ENCODE measurements at places on chromosomes 11 and 22.
A peak's percentile ranks its signal among the peaks of the same experiment; 100 is the strongest.

GRCh38 chr11:72584293-72584938 is 89.8 kb downstream of the PDE2A start:
- DNase-seq = peak; percentile 8

GRCh38 chr11:59479906-59480305 is 6.8 kb downstream of the OR4D10 start:
- no peak for DNase-seq

DNA sequence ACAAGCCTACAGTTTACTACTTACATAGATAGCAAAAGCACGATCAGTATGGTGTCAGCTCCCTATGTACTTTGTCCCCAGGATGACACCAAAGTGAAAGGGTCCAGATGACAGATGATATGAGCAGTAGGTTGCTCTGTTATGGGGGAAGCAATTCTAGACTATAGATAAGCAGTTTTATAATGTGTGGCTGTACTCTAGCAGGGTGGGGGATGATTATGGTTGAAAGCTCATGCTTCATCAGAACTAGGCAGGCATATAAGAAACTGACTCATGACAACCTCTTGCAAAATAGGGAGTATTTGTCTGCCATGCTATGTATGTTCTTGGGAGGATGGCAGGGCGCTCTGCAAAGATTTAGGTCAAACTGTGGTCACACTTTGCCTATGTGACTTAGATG is 158.2 kb upstream of the ZBED5 start:
- no peak for DNase-seq

DNA sequence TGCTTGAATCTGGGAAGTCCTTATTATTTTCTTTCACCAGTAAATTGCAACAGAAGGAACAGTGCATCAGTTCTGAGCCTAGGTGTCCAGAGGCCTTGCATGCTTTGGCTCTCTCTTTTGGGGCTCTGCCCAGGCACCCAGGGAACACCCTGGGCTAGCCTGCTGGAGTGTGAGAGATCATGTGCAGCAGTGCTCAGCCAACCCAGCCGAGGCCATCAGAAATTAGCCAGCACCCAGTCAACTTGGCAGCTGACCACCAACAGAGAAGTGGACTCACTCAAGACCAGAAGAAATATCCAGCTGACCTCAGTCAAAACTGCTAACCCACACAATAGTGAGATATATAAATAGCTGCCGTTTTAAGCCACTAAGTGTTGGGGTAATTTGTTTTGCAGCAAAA is 11.2 kb upstream of the P4HA3 start:
- DNase-seq = no peak

DNA sequence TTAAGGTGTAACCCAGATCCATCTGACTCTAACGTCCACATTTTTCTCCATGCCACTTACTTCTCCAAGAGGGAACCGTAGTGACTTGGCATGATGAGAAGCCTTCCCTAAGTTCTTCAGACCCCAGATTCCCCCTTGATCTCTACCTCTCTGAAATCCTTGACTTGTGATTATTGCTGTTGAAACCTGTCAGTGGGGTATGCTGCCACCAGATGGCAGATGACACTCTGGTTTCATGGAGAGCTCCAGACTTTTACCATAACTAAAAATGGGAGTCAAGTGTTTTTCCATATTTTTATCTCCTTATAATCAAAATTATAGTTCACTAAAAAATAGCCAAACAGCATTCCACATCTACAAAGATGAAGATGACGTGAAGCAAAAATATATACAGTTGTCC is 504.2 kb downstream of the SOX6 start:
- DNase-seq = no peak

DNA sequence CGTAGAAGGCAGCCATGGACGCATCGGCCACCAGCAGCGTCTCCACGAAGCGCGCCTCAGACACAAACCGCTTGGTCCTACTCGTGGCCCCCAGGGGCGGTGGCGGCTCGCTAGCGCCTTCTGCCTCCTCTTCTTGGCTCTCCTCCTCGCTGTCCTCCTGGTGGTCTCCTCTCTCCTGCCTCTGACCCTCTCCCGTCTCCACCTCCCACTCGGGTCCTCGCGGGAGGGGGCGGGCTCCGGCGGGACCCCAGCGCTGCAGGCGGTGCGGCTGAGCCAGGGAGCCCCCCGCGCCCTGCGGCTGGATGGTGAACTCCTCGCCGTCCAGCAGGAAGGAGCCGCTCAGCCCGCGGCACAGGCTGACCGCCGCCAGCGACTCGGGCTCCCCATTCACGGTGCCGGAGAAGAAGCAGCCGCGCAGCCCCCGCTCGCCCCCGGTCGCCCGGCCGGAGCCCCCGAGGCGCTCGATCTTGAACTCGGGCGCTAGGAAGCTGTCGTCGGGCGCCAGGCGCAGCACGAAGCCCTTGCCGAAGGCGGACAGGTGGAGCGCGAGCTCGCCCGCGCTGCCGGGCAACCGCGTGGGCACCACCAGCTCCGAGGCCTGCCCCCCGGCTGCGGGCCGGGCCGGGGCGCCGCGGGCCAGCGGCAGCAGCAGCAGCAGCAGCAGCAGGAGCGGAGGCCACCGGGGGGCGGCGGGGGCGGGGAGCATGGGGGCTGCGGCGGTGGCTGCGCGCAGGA is 661 bp downstream of the ADAMTS8 start:
- DNase-seq = no peak

DNA sequence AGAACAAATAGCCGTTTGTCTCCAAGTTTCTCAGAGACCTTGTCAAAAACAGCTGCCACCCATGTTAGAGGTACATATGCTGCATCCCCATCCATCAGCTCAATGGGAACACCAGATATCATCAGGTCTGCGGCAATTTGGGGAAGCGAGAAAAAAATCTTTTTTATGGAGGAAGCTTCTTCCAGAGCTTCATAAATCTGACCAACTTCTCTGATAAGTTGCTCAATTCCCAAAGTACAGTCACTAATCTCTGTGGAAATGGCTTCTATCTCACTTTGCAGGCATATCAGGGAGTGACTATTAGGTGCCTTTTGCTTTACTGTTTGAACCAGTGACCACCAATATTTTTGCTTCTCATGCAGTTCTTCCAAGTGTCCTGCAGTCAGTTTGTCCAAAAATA is 34.3 kb upstream of the MRPL17 start:
- DNase-seq = no peak

- DNase-seq = no peak
Measured at GRCh38 chr11:116953530-116954285, 116.3 kb upstream of the APOA1 start.

DNA sequence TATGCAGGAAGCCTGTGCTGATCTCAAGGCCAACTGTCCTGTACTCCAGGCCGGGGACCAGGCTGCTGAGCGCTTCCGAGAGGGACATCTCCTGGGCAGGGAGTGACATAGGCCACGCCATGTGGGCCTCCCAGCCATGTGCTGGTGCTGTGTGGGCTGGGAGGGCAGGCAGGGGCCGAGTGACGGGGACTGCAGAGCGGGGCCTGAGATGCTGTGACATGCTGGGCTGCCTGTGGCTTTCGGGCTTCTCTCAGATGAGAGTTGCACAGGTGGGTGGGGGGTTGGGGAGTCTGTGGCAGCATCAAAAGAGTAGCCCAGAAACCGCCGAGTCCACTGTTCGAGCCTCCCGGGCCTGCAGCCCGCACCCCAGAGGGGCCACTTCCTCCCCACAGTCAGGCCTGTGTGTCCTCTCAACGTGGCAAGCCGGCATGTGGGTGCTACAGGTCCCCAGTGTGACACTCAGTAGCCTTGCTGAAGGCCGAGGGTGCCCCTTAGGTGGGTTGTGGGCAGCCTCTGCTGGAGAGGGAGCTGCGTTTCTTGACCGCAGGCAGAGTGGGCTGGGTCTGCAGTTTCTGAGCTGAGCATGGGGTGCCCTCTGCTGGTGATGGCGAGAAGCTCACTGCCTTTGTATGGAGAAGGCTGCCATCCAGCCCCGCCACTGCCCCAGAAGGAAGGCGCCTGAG is 101.2 kb downstream of the BCR start:
- DNase-seq = peak; percentile 67

DNA sequence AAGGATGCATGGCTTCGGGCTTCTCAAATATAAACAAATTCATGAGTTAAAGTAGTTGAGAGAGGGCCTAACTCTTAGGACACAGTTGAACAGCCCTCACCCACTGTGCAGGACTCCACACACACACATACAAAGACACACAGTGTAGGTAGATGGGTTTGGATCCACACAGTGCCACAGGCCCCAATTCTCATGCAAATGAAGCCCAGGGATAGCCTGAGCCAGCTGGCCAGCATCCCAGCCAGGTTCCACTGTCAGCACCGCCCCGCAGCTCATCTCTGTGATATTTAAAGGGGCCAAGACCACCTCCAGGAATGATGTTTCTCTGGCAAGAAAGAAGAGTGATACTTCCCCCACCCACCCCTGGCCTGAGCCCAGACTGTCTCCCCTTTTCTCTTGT is 11.7 kb downstream of the SLC35C1 start:
- DNase-seq = no peak

GRCh38 chr22:42326801-42327200 is 56.3 kb upstream of the TCF20 start:
- DNase-seq = no peak

DNA sequence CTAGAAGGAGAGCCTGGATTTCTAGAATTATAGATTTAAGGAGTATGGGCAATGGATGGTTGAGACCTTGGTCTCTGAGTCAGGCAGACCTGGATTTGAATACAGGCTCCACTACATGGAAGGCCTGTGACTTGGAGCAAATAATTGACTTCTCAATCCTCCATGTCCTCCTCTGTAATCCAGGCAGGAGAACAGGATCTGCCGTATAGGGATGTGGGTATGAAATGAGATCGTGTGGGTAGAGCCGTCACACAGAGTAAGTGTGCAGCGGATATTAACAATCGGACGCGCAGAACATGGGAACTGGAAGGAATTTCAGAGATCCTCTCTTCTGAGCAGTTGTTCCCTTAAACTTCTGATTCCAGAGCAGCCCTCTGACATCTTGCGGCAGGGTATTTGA is 11.5 kb upstream of the TMPRSS13 start:
- DNase-seq = no peak

- DNase-seq = no peak
Measured at GRCh38 chr22:35783943-35784614, 66.4 kb downstream of the APOL5 start.

- DNase-seq = no peak
Measured at GRCh38 chr11:337711-338110, 17.1 kb upstream of the IFITM3 start.

GRCh38 chr11:79312617-79313529 is 128.0 kb downstream of the TENM4 start:
- DNase-seq = no peak

DNA sequence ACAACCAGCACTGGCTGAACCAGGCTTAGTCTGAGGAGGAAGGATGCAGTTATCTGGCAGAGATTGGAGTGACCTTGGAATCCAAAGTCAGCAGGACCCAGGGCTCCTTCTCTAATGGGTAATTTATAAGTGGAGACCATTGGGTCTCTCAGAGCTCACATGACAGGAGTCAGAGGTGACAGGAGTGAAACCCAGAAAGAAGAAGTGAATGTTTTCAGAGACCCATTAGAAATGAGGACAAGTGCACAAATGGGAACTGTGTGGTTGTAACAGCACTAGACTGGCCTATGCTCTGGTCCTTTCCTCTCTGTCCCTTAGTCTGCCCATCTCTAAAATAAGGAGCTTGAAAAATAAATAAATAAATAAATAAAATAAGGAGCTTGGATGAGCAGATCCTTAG is 107.4 kb downstream of the SERGEF start:
- DNase-seq = no peak

DNA sequence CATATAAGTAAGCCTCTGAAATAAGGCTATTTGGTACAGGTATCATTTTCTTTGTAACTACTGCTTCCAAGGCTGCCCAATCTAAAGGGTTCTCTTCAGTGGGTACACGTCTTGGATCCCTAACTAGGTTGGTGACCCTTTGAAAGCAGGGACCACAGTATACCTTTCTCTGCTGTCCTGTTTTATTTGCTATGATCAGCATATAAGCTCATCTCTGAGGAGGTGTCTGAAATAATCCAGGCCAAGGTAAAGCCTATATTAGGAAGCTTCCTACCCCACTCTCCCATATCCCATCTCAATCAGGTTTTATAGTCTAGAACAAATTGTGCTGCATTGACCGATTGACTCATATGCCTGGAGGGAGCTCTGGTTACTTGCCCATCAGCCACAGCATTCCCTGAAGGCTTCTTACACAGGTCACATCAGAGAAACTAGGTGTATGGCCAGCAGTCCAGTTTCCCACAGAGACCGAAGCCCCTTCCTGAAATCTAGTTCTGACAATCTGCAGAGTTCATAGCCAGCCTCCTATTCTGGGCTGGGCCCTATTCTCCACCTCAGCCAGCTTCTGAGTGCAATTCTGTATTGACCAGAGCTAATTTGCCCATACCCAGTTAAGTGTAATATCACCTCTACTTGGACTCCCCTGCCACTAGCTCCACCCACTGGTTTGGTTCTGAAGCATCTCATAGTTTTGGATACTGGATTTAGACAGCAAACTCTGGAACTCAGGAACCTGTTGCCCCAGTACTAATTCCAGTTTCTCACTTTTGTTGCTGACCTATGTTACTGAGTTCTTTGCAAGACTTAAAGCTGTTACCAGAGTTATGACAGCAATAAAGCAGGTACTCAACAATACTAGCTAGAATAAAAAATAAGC is 62.1 kb upstream of the ARHGAP20 start:
- no peak for DNase-seq

- no peak for DNase-seq
Measured at GRCh38 chr11:33001751-33002542, 13.7 kb upstream of the DEPDC7 start.

DNA sequence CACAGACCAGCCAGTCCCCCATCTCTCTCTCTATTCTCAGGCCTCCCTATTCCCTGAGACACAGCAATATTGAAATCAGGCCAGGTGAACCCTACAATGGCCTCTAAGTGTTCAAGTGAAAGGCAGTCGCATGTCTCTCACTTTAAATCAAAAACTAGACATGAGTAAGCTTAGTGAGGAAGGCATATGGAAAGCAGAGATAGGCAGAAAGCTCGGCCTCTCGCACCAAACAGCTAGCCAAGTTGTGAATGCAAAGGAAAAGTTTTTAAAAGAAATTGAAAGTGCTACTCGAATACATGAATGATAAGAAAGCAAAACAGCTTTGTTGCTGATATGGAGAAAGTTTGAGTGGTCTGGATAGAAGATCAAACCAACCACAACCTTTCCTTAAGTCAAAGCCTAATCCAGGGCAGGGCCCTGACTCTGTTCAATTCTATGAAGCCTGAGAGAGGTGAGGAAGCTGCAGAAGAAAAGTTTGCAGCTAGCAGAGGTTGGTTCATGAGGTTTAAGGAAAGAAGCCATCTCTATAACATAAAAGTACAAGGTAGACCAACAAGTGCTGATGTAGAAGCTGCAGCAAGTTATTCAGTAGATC is 19.8 kb upstream of the MPZL2 start:
- no peak for DNase-seq

GRCh38 chr11:134343646-134344045 is 11.9 kb downstream of the GLB1L2 start:
- DNase-seq = no peak
